ENCODE measurements at places on chromosomes 2 and 18.

- DNase-seq = no peak
Observed at GRCh38 chr2:43071599-43072550, 154.5 kb downstream of the ZFP36L2 start.

DNA sequence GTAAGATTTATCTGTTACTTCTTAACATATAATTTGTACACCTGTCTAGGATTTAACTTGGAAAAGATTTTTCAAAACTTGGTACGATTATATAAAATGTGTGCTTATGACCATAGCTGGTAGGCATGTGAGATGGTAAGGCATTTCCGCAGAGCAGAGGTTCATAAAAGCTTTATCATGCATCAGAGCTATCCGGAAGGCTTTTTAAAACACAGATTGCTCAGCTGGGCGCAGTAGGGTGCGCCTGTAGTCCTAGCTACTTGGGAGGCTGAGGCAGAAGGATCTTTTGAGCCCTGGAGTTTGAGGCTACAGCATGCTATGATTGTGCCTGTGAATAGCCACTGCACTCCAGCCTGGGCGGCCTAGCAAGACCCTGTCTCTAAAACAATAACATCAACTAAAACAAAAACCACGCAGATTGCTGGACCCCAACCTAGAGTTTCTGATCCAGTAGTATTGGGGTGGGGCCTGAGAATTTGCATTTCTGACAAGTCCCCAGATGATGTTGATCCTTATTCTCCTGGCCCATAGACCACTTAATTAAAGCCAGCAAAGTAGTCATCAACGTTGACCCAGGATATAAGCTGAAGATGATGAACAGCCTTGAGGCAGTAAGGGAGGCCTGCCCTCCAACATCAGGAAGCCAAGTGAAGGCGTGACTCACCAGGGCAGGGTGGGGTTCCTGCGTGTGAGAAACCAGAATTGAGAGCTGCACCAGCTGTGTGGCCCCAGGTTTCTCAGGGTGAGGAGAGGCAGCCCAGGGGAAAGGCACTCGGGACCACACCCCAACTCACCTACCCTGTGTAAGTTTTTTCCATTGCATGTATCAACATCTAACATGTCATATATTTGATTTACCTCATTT lies 21.6 kb upstream of the SLC20A1 start:
- DNase-seq = no peak

GRCh38 chr2:120738117-120738516 lies 2.4 kb downstream of the GLI2 start:
- DNase-seq = no peak

GRCh38 chr2:223100061-223100511 lies 48.1 kb downstream of the KCNE4 start:
- no peak for DNase-seq

GRCh38 chr18:48514786-48515185 lies 24.0 kb upstream of the CTIF start:
- no peak for DNase-seq

DNA sequence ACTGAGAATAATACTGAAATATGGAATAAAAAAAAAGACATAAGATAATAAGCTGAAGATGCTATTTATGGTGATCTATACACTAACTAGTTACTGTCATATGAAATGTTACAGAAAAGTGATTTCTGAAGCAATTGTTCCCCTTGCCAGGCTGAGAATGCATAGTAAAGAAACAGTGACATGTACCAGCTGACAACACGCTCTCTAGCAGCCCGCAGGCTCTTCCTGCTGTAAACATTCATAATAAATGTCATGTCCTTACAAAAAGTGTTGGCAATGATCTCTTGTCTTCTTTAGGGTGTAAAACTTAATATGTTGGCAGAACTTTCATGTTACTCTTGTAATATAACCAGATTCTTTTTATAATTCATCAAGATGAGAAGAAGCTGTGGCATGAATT lies 1171.3 kb downstream of the DSC3 start:
- DNase-seq = no peak

GRCh38 chr2:3461801-3462492 lies 57.4 kb downstream of the ADI1 start:
- peak; percentile 76 for DNase-seq

DNA sequence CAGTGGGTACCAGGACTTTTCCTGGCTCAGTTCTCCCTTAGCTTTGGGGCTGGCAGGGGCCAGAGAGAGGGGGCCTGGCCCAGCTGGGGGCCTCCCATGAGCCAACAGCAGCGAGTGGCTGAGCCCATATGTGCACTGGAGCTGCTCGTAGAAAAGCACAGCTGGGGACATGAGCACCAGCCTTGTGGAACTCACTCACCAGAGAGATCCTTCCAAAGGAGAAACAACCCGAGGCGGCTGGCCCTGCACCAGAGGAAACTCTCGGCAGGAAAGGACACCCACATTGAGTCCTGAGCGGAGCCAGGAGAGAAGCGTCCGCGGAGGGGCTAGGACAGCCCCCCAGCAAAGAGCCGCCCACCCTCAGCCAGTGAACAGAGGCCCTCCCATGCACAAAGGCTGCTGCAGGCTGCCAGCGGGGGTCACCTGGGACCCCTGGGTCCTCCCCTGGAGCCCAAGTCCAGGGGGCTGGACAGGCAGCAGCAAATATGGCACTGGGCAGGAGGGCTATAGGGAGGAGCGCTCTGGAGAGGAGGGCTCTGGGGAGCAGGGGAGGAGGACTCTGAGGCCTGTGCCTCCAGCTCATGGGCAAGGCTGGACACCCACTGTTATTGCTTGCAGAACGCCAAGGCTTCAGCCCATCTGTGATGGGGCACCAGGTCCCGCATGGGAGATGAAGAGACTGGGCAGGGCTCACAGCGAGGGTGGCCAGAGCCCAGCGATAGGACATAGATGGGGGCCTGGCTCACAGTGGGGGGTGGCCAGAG lies 42.1 kb upstream of the SNED1 start:
- no peak for DNase-seq

DNA sequence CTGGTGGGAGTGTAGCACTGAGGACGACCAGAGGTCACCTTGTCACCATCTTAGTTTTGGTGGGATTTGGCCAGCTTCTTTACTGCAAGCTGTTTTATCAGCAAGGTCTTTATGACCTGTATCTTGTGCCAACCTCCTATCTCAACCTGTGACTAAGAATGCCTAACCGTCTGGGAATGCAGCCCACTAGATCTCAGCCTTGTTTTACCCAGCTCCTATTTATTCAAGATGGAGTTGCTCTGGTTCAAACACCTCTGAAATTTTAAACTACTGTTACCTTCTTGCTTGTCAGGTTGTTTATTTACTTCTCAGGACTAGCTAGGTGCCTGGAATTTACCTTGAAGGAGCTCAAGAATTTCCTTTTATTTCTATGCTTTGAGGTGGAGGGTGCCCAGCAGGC lies 9.5 kb upstream of the KCNG3 start:
- DNase-seq = no peak

- DNase-seq = no peak
Observed at GRCh38 chr18:74123200-74123599, 24.4 kb downstream of the FBXO15 start.

DNA sequence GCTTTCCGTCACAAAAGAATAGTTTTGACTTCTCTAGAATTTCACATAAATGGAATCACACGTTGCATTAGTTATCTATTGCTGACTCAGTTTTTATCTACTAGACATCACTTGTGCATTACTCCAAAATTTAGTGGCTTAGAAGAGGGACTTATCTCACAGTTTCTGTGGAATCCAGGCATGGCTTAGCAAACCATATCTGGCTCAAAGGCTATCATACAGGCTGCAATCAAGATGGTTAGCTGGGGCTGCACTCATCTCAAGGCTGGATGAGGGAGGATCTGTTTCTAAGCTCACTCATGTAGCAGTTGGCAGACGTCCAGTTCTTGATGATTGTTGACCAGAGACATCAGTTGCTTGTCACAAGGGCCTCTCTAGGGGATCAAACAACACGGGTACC lies 6.6 kb upstream of the DSC3 start:
- DNase-seq = no peak

DNA sequence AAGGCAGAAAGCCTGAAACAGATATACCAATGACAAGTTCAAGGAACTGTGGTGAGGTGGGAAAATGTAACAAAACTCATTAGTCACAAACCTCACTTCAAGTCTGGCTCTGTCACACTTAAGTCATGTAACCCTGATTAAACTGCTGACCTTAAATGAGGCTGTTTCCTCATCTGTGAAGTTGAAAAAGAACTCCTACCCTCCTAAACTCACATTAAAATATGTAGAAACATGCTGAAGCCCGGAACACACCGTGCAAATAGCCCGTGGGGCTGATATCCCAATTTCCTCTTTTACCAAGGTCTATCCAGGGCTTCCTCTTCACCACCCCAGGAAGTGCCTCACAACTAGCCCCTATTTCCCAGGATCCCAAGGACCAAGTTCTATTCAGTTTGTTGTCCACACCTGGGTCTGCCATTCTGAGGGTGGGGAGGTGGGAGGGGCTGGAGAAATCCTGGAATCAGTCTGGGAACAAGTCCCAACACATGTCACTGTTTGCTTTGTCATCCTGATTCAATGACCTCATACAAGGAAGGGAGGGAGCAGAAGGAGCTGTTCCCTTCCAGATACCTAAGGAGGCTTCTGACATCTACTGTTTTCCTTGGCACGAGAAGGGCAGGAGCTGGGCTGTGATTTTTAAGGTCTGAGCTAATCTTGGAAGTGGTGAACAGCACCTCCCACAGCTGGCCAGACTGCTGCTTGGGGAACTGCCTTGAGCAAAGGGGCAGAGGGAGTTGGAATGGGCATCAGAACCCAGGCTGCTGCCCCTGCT lies 42.3 kb downstream of the SLC4A1AP start:
- DNase-seq = no peak
